Mesothelial cell of epicardium (in vitro differentiated cells): ENCODE measurements at places on chromosomes 13 and 19.
A peak's percentile ranks its signal among the peaks of the same experiment; 100 is the strongest.

GRCh38 chr13:26628706-26629105 is 71.2 kb downstream of the WASF3 start:
- DNase-seq: no peak

DNA sequence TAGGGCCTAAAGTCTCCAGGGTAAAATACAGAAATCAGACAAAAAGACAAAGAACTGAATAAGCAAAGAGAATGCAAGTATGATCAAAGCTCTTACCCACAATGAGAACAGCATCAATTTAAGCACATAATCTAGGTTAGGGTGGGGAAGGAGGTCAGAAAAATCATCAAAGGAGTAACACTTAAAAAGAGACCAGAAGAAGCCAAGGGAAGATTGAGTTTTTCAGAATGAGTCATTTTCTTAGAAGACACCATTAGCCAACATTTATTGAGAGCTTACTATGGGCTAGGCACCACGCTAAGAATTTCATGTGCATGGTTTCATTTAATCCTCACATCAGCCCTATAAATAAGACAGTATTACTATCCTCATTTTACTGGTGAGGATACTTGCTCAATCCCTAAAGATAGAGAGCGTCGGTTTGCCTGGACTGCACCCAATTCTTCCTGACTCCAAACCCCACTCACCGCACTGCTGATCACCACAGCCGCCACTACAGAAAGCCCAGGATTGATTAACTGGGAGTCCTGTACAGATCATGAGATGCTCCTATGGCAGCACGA is 1.7 kb upstream of the SHISA2 start:
- DNase-seq: no peak

- DNase-seq: no peak
Observed at GRCh38 chr13:25654322-25654721, 282.5 kb downstream of the ATP8A2 start.

DNA sequence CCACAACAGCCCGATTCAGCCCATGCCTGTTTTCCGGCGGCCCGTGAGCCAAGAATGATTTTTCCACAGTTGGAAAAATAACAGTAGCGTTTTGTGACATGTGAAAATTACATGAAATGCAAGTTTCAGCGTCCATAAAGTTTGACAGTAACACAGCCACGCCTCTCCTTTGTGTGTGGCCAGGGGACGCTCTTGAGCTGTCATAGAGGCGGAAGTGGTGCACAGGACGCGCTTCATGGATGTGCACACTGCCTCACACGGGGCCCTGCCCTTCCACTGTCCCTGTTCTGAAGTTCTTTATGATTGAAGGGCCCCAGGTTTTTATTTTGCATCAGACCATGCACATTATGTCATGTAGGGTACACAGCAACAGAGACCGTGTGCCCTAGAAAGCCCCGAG is 12.4 kb upstream of the ELAVL1 start:
- no peak for DNase-seq

DNA sequence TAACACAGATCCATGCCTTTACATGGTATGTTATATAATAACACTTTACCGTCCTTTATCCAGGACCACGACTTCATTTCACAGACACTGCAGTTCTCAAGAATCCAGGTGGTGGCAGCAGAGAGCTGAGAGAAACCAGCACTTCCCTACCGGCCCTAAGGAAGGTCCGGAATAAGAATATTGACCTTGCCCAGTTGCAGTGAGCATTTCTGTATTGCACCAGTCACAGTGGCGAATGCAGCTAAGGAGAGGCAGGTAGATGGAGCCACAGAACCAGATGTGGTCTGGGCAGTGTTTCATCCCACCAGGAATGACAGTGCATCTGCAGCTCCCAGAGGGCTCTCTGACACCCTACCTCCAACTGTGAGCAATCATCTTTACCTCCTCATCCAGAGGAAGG is 44.6 kb downstream of the ZNF787 start:
- no peak for DNase-seq

GRCh38 chr19:23523863-23524262 is 128.6 kb upstream of the ZNF91 start:
- DNase-seq: no peak

GRCh38 chr19:56103027-56103614 is 18.0 kb downstream of the ZNF787 start:
- DNase-seq: no peak

- no peak for DNase-seq
Observed at GRCh38 chr19:38676878-38677646, 29.6 kb downstream of the ACTN4 start.

DNA sequence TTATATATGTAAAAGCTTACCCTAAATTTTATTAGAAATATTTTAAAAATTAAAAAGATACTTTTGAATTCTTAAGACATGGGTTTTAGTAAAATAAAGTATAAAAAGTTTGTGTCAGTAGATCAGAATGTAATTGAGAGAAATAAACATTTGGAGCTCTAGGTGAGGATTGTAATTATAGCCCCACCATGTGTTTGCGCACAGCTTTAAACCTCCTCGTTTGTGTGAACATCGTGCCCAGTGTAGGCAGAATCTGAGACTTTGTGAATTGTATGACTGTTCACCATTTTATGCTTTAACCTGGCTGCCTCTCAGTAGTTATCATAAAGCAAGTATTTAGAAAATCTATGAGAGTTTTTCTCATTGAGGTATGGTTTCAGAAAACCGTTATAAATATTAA is 29.1 kb downstream of the CUL4A start:
- no peak for DNase-seq

GRCh38 chr13:25276748-25277147 is 10.5 kb downstream of the MTMR6 start:
- DNase-seq: no peak

DNA sequence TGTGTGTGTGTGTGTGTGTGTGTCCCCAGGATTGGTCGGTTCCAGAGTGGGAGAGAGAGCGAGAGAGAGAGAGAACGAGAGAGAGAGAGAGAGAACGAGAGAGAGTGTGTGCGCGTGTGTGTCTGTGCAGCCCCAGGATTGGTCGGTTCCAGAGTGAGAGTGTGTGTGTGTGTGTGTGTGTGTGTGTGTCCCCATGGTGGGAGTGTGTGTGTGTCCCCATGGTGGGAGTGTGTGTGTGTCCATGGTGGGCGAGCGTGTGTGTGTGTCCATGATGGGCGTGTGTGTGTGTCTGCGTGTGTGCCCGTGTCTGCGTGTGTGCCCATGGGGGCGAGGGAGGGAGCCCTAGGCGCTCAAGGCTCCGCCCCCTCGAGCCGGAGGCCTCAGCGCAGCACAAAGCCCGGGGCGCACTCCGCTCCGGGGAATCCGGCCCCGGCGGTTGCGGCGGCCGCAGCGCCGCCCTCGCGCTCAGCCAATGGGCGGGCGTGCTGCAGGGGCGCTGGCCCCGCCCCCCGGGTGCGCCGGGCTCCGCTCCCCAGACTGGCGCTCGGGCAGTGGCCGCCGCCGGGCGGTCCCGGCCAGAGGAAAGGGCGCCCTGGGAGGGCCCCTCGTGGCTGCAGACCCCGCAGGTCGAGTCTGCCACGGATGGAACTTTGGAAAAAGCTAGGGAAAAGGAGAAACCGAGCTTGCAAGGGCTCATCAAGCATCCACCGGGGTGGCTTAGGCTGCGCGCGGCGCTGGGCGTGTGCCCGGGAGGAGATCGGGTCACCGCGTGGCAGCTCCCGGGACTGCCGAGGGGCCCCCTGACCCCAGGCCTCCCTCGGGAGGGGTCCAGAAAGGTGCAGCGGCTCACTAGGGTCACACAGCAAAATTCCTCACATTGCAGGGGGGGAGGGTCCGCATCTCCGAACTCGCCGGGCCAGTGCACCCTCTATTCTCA is 96.2 kb downstream of the INSR start:
- DNase-seq: peak; percentile 92

DNA sequence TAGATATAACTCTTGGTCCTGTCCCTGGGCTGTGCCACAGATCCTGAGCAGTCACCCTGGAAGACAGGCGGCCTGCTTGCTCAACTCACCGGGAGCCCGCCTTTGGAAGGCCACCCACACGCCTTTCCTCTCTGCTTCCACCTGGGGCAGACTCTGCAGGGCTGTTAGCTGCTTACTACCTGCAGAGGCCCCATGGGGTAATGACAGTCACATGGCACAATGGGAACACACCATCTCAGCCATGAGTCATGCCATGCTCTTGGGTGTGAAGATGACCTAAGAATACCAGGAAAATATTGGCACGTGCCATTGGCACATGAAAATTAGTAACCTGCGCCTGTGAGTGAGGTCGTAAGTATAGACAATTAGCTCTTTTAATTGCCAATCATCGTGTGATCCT is 108.6 kb downstream of the COL4A2 start:
- no peak for DNase-seq

DNA sequence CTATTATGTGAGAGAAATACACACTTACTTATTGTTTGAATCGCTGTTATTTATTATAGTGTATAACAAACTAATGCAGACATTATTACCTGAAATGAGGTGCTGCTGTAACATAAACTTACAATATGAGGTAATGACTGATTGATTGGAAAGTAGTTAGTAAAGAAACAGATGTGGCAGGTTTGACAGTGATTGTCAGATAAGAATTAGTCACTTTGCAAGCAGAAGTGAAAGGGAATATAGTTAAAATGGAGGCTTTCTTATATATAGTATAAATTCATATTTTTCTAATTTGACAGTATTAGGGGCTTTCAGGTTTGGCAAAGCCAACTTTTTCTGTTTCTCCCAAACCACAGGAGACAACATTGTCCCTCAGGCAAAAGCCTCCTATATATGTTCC is 20.6 kb downstream of the MIR17HG start:
- DNase-seq: no peak

- no peak for DNase-seq
Observed at GRCh38 chr13:25177636-25178035, 5.5 kb upstream of the AMER2 start.

GRCh38 chr13:41006978-41007743 is 12.0 kb downstream of the ELF1 start:
- DNase-seq: no peak

- no peak for DNase-seq
Observed at GRCh38 chr13:65093357-65093756, 2136.8 kb downstream of the PCDH9 start.

- DNase-seq: no peak
Observed at GRCh38 chr19:48918801-48919247, 14.7 kb upstream of the DHDH start.

GRCh38 chr13:71831716-71832115 is 35.3 kb downstream of the DACH1 start:
- DNase-seq: no peak

GRCh38 chr19:3821156-3821555 is 35.0 kb upstream of the MATK start:
- no peak for DNase-seq

GRCh38 chr19:33005440-33005839 is 33.4 kb downstream of the FAAP24 start:
- DNase-seq: no peak

DNA sequence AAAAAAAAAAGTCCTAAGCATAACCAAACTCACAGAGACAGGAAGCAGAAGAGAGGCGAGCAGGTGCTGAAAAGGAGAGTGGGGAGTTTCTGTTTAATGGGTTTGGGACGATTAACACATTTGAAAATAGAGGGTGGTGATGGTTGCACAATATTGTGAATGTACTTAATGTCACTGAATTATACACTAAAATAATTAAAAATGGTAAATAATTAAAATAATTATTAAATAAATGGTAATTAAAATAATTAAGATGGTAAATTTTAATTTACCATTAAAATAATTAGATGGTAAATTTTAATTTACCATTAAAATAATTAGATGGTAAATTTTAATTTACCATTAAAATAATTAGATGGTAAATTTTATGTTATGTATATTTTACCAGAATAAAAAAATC is 74.8 kb upstream of the XPO4 start:
- DNase-seq: no peak

DNA sequence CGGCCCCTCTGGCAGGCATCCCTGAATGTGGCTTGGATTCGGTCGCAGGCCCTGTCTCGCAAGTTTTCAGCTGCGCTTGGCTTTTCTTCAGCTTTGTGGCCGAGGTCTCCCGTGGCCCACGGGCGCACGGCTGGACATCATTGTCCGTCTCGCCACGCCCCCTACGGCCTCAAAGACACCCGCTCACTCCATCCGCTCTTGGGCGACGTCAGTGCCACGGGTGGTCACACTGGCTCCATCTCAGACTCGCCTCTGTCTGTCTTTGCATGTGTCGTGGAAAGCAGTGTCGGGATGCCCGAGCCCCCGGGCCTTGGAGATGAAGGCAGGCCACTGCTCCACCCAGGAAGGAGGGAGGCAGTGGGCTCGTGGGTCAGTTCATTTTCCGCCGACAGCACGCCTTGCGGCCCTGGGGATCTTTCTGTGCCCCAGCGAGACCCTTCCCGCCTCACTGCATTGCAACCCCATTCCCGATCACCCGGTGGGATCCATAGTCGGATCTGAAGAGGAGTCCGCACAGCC is 51.0 kb downstream of the ZNF146 start:
- no peak for DNase-seq

DNA sequence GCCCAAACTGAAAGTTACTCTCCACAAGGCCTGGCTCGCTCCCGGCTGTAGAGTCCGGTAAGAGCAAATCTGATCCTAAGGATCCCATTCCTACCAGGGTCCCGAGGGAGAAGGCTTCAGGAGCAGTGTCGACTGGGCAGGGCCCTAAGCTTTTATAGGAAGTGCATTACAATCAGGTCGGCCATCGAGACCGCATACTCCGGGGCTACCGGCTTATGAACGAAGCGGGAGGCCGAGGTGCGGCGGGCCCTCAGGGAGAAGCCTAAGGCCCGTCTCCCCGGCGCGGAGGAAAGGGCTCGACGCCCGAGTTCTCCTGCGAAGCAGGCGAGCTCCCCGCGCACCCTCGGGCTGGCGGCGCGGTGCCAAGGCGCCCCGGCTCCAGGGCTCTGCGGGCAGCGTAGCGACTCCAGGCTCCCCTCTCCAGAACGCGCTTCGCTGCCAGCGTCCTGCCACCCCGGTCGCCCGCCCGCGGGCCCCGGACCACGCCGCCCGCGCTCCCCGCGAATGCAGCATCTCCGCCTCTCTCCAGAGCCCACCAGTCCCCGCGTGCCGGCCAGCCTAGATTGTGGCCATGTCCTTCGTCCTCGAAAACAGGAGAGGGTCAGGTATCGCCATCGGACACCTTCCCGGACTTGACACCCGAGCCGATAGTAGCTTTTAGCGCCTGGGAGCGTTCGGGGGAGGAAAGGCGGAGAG is 1.4 kb downstream of the EFNB2 start:
- DNase-seq: peak; percentile 69

- DNase-seq: no peak
Observed at GRCh38 chr13:63124863-63125262, 1709.2 kb upstream of the PCDH20 start.

- no peak for DNase-seq
Observed at GRCh38 chr19:34639491-34640085, 37.4 kb downstream of the SCGB2B2 start.

- DNase-seq: no peak
Observed at GRCh38 chr13:37621811-37622361, 23.3 kb upstream of the POSTN start.

GRCh38 chr19:55901369-55902079 is 30.6 kb downstream of the NLRP13 start:
- no peak for DNase-seq

- no peak for DNase-seq
Observed at GRCh38 chr19:18465964-18466339, 28.0 kb upstream of the ISYNA1 start.

- no peak for DNase-seq
Observed at GRCh38 chr19:22256856-22257255, 29.4 kb upstream of the ZNF729 start.

- no peak for DNase-seq
Observed at GRCh38 chr13:59623206-59623915, 540.4 kb downstream of the DIAPH3 start.

- DNase-seq: no peak
Observed at GRCh38 chr13:42735010-42735409, 46.4 kb upstream of the FAM216B start.
